OCI-LY7 (cell line): ENCODE measurements at places on chromosomes 6 and 20.
A peak's percentile ranks its signal among the peaks of the same experiment; 100 is the strongest.

DNA sequence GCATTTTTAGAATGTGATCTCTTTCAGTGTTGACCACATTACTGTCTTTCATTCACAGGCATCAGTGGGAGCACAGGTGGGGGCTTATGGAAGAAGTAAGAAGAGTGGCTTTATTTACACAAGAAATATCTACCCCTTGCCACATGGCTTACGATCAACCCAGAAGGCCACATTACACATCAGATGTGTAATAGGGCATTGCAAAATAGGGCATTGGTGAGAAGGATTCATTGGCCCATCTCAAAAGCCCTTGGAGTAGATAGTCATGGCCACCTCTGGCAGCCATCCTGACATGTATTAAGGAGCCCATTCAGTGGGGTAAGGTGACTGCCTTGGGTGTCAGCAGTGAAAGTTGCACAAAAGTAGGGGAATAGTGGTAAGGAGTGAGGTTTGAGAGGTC lies 97.5 kb downstream of the MAFB start:
- no peak for DNase-seq

GRCh38 chr6:43454290-43454695 lies 1.1 kb downstream of the DLK2 start:
- peak; percentile 52 for DNase-seq

GRCh38 chr6:13194852-13195251 lies 133.5 kb downstream of the TBC1D7 start:
- DNase-seq: peak; percentile 79

DNA sequence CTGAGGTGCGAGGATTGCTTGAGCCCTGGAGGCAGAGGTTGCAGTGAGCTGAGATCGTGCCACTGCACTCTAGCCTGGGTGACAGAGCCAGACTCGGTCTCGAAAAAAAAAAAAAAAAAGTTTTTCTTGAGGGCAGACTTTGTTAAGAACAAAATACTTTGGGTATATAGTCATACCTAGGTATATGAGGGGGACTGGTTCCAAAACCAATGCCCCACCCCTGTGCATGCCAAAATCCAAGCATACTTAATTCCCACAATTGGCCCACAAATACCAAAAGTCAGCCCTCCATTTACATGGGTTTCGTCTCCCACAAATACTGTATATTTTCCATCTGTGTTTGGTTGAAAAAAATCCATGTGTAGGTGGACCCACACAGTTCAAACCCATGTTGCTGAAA lies 119.9 kb downstream of the INSM1 start:
- DNase-seq: no peak
